B cell (primary cell): ENCODE measurements at places on chromosomes 6 and 20.

- H3K4me3 ChIP-seq = no peak overlapping the region
- H3K27ac ChIP-seq = no peak overlapping the region
- H3K36me3 ChIP-seq = no peaks in the 10 kb centered on the region
- H3K27me3 ChIP-seq = no peaks in the 10 kb centered on the region
Measured at GRCh38 chr6:156876302-156876701, 99.1 kb downstream of the ARID1B start.

- H3K27me3 ChIP-seq = no peaks in the 10 kb centered on the region
- H3K27ac ChIP-seq = no peak overlapping the region
- DNase-seq = no peak
- H3K4me3 ChIP-seq = no peak overlapping the region
Measured at GRCh38 chr6:150152891-150153876, 10.3 kb downstream of the PPP1R14C start.

DNA sequence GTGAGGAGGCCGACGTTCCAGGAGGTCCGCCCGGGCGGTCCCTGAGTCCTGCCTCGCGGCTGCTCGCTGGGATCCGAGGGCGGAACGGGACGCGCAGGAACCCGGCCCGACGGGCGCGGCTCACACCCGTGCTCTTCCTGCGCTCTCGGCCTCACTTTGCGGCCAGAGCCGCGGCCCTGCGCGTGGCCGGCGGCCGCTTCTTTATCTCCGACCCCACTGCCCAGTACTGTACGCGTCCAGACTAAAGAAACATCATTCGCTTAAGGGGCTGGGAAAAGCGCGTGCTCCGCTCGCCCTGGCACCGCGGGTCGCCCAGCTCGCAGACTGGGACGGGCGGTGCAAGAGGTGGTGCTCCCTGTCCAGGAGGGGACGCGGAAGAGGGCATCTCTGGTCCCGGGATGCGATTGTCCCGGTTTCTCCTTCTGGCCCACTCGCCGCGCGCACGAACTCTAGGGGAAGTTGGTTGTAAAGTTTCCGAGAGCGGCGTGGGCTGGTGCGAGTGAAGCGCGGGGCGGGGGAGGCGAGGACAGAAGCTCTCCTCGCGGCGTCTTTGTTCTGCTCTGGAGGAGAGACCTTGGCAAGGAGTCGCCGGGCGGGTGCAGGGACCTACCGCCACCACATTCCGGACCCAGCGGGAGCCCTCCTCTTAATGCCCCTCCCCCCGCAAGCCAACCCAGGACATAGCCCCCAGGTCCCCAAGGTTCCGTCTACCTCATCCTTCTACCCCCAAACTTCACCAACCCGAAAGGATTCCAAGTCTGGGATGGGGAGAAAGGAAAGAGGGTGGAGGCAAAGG, 71.0 kb downstream of the SOX4 start:
- no peaks in the 10 kb centered on the region for H3K36me3 ChIP-seq
- no peak overlapping the region for H3K4me3 ChIP-seq
- H3K27me3 ChIP-seq = peaks cover 49% of the 10 kb centered on the region
- H3K4me1 ChIP-seq = peaks cover 33% of the 10 kb centered on the region

DNA sequence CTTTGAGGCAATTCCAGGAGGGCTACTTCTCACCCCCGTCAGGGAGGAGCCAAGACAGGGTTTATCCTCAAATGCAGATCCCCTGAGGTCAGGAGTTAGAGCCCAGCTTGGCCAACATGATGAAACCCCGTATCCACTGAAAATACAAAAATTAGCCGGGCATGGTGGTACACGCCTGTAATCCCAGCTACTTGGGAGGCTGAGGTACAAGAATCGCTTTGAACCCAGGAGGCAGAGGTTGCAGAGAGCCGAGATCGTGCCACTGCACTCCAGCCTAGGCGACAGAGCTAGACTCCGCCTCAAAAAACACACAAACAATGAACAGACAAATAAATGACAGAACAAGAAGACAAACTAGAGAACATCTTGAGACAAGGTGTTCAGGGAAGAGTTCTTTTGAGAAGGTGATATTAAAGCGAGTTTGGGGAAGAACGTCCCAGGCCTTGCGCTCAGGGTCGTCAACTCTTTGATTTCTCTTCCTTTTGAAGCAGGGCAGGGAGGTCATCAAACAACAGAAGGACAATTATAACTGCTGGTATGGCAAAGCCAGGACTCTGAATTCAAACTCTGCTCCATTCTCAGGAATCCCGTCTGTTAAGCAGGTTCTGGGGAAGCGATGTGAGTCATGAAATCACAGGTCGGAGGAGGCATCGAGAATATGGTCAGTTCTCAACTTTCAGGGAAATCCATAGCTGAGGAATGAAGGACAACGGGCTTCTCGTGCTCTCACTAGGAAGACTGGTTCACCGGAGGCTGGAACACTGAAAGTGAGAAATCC, 1.4 kb upstream of the RALY start:
- DNase-seq = no peak
- no peaks in the 10 kb centered on the region for H3K27me3 ChIP-seq

DNA sequence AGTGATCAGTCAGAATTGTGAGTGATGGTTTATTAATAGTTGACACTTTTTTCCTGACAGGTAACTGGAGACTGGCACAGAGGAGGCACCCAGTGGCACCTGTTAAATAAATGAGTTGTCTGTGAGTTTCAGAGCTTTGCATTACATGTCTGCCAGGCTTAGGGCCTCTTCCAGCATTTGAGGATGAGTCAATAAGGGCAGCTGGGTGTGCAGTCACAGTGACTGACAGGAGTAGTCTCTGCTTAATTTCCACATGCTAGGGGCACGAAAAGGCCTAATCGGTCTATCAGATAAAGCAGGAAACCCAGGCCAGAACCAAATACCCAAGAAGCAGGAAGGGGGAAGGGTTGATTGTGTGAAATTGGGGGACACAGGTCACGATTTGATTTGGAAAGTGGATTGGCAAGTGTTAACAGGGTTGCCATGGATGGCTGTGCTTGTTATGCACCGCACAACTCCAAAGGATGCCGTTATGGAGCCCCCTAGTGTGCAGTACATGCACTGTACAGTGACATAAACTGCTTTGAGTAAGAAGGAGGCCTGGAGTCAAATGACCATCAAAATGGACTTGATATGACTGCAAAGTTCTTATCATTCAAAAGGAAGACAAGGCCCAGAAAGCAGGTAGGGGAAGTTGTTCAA, 111.9 kb upstream of the GGTLC1 start:
- no peaks in the 10 kb centered on the region for H3K36me3 ChIP-seq
- peaks cover 3% of the 10 kb centered on the region for H3K27me3 ChIP-seq
- no peaks in the 10 kb centered on the region for H3K4me1 ChIP-seq

GRCh38 chr20:51573576-51574243, 31.2 kb upstream of the NFATC2 start:
- DNase-seq = no peak
- H3K4me1 ChIP-seq = no peaks in the 10 kb centered on the region
- no peak overlapping the region for H3K27ac ChIP-seq
- H3K36me3 ChIP-seq = no peaks in the 10 kb centered on the region
- H3K27me3 ChIP-seq = no peaks in the 10 kb centered on the region

DNA sequence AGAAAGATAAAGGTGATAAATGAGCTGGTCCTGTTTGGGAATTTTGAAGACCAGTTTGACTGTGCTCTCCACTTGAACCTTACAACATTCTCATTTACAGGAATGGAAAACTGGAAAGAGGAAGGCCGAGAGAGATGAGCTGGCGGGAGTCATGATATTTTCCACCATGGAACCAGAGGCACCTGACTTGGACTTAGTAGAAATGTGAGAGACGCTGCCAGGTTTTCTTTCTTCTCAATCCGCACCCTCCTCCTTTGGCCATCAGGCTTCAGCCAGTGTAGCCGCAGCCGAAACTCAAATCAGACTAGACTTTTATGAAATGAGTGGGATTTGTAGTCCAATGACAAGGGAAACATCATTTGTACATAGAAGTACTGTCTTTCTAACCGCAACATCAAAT, 54.7 kb upstream of the SYNJ2 start:
- peaks cover 67% of the 10 kb centered on the region for H3K36me3 ChIP-seq
- H3K27me3 ChIP-seq = no peaks in the 10 kb centered on the region
- H3K27ac ChIP-seq = no peak overlapping the region
- DNase-seq = no peak
- H3K4me3 ChIP-seq = no peak overlapping the region
- no peaks in the 10 kb centered on the region for H3K4me1 ChIP-seq

DNA sequence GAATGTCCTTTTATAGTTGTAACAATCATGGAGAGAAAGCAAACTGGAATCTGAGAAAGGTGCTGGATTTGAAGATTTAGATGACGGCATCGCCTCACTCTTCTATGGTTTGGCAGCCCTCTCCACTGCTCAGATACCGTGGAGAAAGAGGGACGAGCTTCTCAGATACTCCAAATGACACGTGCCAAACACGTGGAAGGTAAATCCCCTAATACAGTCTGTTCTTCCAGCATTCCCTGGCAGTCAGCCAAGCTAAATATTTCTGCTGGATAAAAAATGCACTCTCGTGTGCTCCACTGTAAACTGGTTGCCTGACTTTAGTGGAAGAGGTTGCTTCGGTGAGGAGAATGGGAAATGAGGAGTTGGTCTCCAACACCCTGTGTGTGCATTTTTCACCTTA, 16.7 kb upstream of the PRDM1 start:
- no peak for DNase-seq
- no peaks in the 10 kb centered on the region for H3K27me3 ChIP-seq
- no peak overlapping the region for H3K27ac ChIP-seq
- H3K4me3 ChIP-seq = no peak overlapping the region

DNA sequence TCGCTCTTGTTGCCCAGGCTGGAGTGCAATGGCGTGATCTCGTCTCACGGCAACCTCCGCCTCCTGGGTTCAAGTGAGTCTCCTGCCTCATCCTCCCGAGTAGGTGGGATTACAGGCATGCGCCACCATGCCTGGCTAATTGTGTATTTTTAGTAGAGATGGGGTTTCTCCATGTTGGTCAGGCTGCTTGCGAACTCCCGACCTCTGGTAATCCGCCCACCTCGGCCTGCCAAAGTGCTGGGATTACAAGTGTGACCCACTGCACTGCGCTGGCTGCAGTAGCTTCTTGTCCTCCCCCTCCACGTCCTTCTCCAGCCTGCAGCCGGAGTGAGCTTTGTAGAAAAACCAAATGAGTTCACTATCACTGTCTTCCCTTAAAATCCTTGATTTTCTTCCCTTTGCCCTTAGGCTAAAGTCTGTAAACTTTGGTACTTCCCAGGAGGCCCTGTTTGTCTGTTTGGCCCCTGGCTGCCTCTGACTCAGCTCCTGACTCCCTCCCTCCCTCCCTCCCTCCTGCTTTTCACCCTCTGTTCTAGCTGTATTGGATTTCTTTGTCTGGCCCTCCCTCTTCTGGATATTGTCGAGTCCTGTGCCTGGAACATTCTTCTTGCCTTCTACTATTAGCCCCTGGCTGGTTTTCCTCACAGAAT, 12.9 kb downstream of the PARD6B start:
- no peak overlapping the region for H3K4me3 ChIP-seq
- no peak for DNase-seq
- H3K27me3 ChIP-seq = no peaks in the 10 kb centered on the region
- no peaks in the 10 kb centered on the region for H3K4me1 ChIP-seq
- peaks cover 9% of the 10 kb centered on the region for H3K36me3 ChIP-seq

GRCh38 chr6:27834879-27835549, 77.2 kb downstream of the OR2B2 start:
- H3K4me3 ChIP-seq = no peak overlapping the region
- H3K36me3 ChIP-seq = no peaks in the 10 kb centered on the region
- H3K27ac ChIP-seq = peak overlapping the region; percentile 96
- DNase-seq = no peak
- H3K27me3 ChIP-seq = no peaks in the 10 kb centered on the region
- H3K4me1 ChIP-seq = peaks cover 34% of the 10 kb centered on the region

GRCh38 chr6:2266031-2266795, 20.8 kb upstream of the GMDS start:
- H3K4me1 ChIP-seq = no peaks in the 10 kb centered on the region
- no peaks in the 10 kb centered on the region for H3K27me3 ChIP-seq
- H3K36me3 ChIP-seq = peaks cover 23% of the 10 kb centered on the region
- DNase-seq = no peak
- no peak overlapping the region for H3K4me3 ChIP-seq
- H3K27ac ChIP-seq = no peak overlapping the region

DNA sequence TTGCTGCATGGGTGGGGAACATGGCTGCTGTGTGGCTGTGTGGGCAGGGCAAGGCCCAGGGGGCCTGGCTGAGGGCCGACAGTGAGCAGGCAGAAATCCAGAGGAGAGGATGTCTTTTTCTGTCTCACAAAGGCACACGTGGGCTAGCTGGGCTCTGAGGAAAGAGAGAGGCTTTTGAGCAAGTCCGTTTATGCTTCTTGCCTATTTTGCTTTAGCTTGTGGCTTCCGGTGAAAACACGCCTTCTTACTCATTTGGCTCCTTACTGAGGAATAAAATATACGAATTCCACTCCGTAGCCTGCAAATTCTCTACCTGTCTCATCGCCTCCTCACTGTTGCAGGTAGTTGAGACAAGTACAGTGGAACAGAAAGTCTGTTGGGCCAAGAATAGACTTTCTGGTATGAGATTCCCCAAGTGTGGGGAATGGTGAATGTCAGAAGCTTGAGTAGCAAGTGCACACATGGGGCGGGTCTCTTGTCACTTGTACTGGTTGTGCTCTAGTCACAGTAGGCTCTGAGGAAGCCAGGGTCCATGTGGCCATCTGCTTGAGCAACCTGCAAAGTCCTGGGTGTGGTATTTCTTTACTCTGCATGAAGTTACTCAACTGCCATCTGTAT, 28.4 kb downstream of the WRNIP1 start:
- H3K27ac ChIP-seq = peak overlapping the region; percentile 43
- peak; percentile 27 for DNase-seq
- H3K4me1 ChIP-seq = peaks cover 30% of the 10 kb centered on the region
- H3K27me3 ChIP-seq = no peaks in the 10 kb centered on the region

GRCh38 chr20:4437131-4437530, 284.6 kb upstream of the PRND start:
- no peak overlapping the region for H3K27ac ChIP-seq
- no peak for DNase-seq
- H3K27me3 ChIP-seq = no peaks in the 10 kb centered on the region
- no peaks in the 10 kb centered on the region for H3K36me3 ChIP-seq

GRCh38 chr6:108665495-108666196, 104.9 kb downstream of the FOXO3 start:
- H3K4me1 ChIP-seq = no peaks in the 10 kb centered on the region
- no peak for DNase-seq
- H3K27ac ChIP-seq = no peak overlapping the region
- peaks cover 1% of the 10 kb centered on the region for H3K36me3 ChIP-seq
- no peaks in the 10 kb centered on the region for H3K27me3 ChIP-seq

- H3K27ac ChIP-seq = peak overlapping the region; percentile 97
- DNase-seq = peak; percentile 63
Measured at GRCh38 chr20:57400231-57400701, 9.1 kb downstream of the RBM38 start.

DNA sequence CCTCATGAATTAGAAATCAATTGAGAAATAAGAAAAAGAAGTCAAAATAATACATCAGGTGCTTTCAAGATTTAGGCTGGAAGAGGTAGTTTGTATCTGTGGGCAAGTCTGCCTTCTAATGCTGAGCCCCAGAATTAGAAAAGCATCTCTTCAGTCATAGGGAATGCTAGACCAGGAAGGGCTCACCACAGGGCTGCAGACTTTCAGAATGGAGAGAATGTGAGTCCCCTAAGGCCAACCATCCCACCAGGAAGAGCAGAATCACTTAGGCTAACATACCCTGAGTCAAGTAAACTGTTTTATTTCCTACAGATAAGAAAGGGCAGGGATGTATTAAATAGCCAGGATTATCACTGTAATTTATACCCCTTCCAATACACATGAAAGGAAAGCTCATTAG, 510.2 kb downstream of the RNF144B start:
- H3K27ac ChIP-seq = no peak overlapping the region
- no peaks in the 10 kb centered on the region for H3K4me1 ChIP-seq
- H3K4me3 ChIP-seq = no peak overlapping the region
- no peaks in the 10 kb centered on the region for H3K27me3 ChIP-seq
- no peaks in the 10 kb centered on the region for H3K36me3 ChIP-seq

- H3K4me3 ChIP-seq = no peak overlapping the region
- H3K27me3 ChIP-seq = no peaks in the 10 kb centered on the region
- H3K4me1 ChIP-seq = peaks cover 20% of the 10 kb centered on the region
- H3K27ac ChIP-seq = no peak overlapping the region
- H3K36me3 ChIP-seq = peaks cover 38% of the 10 kb centered on the region
Measured at GRCh38 chr20:45796337-45797065, 4.7 kb downstream of the DNTTIP1 start.
